ENCODE measurements at places on chromosomes 5 and 9.

GRCh38 chr9:96660692-96661248, 5.7 kb upstream of the PRXL2C start:
- no peak for DNase-seq

DNA sequence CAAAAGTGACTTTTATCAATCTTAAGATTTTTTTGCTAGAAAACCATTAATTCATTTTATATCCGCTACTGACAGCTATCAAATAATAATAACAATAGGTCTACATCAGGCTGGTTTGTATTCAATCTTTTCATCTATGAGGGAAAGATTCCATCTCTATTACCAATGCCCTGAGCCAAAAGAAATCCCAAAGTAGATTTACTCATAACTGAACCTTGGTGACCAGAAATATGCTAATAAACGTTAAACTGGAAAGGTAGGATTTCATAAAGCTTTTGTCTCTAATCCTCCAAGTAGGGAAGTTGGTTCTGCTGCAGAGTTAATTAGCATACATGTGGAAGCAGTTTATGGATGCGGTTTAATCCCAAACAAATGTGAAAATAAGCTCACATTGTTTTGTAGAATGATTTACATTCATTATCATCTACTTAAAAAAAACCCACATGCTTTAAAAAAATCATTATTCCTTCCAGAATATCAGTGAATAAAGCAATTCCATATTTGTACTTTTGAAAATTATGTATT, 715.5 kb downstream of the CETN3 start:
- no peak for DNase-seq

DNA sequence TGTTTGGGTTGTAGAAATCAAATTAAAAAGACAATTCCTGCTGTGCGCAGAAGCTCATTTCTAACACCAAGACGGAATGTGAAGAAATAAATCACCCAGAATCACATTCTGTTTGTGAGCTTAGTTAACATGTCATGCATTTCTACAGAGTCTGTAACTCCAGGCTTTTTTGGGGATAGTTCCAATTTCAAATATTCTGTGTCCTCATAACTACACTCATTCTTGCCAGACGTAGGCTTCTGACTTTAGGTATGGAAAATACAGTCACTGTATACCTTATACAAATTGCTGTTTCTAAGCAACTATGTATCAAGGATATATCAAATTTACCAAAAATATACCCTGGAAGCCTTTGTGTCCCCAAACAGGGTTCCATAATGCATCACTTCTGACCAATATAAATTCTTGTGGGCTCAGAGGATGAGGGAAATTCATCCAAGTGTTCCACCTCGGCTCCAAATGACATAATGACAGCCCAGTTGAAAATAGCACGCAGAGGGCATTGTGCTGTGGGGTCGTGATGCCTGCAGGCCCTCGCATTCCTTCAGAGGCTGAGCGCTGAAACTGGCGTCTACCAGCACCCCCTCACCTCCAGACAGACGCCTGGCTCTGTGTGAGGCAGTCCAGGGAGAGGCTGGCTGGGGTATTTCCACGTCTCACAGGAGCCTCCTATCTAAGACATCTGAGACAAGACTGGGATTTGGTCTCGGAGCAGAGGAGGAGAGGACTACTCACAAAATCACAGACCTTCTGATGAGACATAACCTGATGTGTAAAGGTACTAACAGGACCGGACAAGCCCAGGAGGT, 79.8 kb downstream of the KLF4 start:
- DNase-seq: no peak

- no peak for DNase-seq
These were observed 10.6 kb upstream of the NEURL1B start for GRCh38 chr5:172630482-172630881.

- DNase-seq: no peak
These were observed 166.1 kb downstream of the EDIL3 start for GRCh38 chr5:84218546-84218945.

- no peak for DNase-seq
These were observed 1295.1 kb upstream of the C9orf72 start for GRCh38 chr9:28868228-28868990.

Measured in hematopoietic multipotent progenitor cell treated with erythropoietin and hydrocortisone succinate and interleukin-3 and kit ligand, for 17 days (in vitro differentiated cells).